Fibroblast of villous mesenchyme (primary cell): ENCODE measurements at places on chromosomes 2 and 18.

DNA sequence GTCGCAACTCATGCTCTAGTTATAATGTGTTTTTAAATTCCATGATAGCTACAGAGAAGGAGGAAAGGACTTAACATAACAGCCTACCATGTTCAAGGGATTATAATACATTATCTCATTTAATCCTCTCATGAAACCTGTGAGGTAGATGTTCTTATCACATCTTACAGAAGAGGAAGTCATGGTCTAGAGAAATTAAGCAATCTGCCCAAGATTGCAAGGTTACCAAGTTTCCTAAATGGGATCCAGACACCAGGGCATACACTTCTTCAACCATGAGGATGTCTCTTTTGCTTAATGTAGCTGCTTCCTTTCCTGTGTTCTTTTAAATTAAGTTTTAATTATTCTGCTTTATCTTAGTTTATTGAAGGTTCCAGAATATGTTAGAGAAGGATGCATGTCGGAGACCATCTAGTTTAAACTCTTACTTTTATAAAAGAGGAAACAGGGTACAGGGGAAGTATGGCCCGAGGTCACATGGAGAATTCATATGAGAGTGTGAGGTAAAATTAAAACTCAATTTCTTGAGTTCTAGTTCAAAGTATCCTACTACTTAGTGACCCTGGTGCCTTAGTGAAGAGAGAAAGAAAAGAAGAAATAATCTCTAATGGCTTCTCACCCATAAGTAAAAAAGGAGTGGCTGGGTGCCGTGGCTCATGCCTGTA is 3.6 kb upstream of the IL1A start:
- no peak for DNase-seq

DNA sequence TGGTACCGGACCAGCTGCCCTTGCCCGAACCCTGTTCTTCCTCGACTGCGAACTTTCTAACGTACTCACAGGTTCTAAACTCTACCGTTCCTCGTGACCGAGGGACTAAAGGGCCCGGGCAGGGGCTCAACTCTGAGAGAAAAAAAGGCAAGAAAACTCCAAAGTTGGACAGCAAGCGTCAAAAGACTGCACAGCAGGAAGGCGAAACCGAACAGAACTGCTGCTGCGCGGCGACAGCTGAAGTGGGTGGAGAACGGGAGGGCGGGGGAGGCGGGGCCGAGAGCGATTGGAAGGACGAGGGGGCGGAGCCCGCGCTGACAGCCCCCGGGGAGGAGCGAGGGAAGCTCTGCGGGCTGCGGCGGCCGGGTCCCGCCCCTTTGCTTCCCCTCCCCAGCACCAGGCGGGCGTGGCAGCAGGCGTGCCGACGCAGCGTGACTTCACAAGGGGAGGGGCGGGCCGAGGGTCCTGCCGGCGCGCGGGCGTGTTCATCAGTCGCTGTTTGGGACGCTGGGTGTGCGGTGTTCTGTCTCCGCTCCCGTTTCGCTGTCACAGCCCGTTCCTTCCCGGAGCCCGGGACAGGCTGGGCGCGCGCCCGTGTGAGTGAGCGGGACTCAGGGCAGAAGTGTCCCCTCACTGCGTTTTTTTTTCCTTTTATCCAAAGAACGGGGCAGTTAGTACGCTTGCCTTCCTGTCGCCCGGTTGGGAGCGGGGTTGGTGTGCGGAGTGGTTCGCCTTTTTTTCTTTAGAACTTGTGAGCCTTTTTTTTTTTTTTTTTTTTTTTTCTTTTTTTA is at the start of gene NABP1:
NABP1 (plus strand) TSS at position 491 of the 791 bp plus-strand sequence. CDS start 479 bp downstream, outside the sequence.
- peak; percentile 98 for DNase-seq

DNA sequence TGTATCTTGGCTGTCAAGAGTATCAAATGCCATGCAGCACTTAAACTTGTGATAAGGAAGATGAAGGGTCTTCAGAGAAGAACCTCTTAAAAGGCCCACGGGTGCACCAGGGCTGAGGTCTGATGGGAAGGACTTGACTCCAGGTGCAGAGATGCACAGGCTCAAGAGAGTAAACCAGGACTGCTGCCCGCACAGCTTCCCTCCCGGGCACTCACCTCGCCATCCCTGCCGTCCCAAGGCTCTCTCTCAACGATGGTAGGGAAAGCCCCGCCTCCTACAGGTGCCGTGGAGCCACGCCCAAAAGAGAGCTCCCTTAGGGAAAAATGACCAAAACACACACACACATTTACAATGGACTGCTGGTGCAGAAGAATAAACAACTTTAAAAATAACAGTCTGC is 27.9 kb downstream of the PDIA6 start:
- no peak for DNase-seq

- DNase-seq, result no peak
These were observed 20.2 kb downstream of the CHRNA1 start for GRCh38 chr2:174744111-174744510.

DNA sequence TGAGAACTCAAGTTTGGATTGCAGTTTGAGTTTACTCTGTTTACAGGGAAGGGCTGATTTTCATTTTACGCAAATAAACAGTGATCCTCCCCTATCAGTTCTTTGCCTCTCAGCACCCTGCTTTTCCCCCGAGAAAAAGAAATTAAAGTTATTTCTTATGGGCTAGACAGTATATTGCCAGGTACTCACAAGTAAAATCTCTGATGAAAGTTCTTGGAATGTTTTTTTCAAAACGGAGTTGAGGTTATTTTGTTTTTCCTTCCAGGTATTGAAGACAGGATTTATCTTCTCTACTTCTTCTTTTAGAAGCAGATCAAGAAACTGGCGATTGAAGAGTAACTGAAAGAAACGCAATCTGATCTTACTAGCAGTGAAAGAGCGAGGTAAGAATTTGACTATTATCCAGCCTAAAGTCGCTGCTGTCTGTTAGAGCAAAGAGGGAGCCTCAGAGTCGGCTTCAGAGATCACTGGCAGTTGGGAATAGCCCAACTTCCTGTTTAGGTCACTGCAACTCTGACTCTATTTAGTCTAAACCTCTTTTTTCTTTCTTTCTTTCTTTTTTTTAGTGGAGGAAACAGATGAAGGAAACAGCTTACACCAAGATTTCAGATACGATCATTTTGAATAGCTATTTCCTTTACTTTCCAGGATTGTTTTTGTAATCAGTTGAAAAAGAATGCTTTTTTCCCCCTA is at the start of gene TFPI:
TFPI (minus strand) TSS at position 425 of the 693 bp plus-strand sequence. CDS start 50,667 bp downstream, outside the sequence.
- DNase-seq, result peak; percentile 83

- peak; percentile 42 for DNase-seq
These were observed 1.4 kb downstream of the RAB11FIP5 start for GRCh38 chr2:73111073-73112025.

DNA sequence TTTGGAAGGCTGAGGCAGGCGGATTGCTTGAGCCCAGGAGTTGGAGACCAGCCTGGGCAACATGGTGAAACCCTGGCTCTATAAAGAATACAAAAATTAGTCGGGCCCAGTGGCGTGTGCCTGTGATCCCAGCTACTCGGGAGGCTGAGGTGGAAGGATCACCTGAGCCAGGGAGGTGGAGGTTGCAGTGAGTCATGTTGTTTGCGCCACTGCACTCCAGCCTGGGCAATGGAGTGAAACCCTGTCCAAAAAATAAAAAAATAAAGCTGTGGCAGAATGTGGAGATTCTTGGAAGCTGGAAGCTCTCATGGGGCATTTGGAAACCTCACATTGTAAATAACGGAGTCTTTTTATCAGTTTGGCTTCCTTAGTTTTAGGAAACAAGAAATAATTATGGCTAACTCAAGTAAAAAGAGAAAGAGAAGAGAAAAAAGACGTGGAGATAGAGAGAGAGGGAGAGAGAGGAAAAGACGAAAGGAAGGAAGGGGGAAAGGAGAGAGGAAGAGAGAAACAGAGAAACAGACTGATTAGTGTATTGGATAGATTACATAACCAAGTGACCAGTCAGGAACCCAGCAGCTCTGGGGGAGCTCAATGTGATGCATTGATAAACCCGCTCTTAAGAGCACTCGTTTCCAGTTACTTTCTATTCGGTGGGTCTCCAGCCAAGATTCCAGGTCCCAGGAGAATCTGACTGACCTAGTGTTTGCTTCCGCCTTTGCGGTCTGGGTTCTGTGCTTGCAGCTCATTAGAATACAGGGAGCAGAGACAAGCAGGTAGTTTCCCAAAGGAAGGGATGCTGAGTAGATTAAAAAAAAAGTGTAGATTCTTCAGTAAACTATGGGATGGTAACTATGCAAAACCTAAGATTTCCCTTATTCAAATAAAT is 1.1 kb upstream of the SPAST start:
- DNase-seq, result peak; percentile 44

DNA sequence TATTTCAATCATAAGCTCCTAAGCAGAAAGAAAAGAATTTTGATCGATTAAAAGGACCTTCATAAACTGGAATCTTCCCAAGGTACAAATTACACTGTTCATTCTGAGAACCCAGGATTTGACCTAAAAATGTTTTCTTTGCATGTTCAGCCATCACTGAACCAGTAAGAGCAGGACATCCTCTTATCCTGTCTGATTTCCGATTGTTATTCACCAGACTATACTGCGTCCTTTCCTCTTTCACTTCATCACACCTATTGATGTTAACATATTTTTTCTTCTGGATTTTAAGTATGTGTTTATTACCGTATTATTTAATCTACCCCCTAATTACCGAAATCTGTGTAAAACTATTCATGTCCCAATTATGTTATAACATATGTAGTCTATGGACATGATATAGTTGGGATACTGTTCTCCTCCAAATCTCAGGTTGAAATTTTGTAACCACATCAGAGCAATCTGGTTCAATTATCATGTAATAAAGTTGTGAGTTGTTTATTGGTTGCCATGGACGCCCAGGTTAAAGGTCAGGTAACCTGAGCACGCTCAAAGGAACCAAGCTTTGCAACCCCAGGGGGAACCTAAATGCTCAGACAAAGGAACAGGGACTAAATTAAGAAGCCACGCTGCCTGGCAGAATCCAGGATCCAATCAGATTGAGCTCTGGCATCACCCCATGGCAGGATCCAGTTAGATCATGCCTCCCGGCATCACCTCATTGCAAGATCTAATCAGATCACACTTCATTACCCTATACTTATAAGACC is 11.6 kb upstream of the TBC1D8 start:
- DNase-seq, result no peak

DNA sequence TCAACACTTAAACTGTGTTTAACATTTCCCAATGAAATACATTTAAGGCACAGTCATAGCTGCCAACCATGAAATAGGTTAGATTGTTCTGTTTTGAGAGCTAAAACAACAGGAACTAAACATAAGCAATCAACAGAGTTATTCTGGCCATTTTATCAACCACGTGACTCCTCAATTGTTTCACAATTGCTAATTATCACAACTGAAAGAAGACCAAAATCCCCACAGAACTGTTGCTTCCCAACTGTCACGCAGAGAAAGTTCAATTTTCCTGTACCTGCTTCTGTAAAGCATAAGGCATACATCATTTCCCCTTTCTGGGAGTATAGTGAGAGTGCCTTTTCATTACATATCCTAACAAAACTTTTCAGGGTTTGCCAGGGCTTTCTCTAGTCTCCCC is 248.6 kb downstream of the EPHA4 start:
- DNase-seq, result no peak

DNA sequence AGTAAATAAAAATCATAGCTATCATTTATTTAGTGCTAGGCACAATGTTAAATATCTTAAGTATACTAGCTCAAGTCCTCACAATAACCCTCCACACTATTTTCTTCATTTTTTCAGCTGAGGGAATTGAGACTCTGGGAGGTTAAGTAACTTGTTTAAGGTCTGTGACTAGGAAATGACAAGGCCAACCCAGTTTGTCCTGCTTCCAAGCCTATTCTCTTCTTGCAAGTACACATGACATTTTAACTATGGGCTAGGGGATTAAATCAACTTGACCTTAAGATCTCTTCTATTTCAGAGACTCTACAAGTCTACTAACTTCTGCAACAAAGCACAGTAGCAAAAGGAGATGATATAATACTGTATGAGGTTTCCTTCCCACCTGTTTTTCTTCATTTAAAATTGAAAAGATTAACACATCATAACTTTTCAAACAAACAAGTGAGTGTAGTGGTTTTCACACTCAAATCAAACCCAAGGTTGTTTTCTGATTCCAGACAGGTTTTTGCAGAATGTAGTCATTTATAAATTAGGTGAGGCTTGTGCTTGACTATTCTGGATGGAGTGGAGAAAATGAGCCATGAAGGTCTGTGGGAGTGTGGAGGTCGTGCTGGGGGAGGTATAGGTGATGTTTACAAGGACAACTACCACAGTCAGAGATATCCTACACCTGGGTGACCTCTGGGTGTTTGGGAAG is 57.0 kb downstream of the CD28 start:
- no peak for DNase-seq

DNA sequence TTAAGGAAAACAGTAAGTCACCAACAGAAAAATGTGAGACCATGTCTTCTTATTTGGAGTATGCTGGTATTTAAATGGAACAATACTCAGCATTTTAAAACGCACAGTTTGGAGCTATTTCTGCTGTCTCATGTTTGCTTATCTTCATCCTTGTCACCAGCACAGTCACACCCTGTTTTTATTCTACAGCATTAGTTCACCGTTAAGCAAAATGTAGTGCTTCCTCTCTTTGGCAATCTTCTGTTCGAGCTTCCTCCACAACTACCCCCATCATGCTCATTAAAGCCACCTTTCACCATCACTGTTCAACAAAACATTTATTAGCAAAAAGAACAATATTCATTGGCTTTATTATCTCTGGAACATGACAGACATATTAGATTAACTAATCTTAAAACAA is 64.0 kb downstream of the SLC40A1 start:
- no peak for DNase-seq

DNA sequence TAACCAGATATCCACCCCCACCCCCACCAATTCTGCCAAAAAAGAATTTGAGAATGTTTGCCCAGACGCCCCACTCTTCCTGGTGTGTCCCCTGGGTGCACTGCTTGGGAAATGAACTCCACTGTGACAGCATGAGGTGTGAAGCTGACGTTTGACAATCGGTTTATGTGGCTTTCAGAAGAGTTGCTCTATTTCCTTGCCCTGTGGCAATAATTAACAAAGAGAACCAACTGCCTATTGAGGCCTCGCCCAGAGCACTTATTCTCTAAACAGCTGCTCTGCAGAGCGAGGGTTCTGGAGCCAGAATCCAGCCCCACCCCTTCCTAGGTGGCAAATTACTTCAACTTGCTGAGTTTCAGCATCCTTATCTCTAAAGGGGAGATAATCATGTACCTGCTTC is 115.8 kb upstream of the SIX3 start:
- DNase-seq, result no peak

DNA sequence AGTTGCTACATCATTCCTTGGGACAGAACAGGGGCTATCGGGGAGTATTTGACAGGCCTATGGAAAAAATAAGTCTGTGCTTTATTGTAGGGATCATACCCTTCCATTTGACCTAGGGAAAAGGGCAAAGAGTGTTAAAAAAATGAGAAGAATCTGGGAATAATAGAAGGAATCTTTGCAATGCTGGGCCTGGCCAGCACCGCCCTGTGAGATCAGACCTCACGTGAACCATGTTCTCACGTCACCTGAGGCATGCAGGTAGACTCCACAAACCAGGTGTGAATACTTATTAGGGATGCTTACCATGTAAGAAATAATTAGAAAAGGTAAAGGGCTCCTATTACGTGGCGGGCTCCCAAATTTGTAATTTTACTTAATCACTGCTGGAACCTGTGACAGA is 177.5 kb upstream of the GATA6 start:
- no peak for DNase-seq

- no peak for DNase-seq
These were observed 4.0 kb downstream of the SNORC start for GRCh38 chr2:232873909-232874641.
